Renal cortex interstitium (tissue), 15 donors: ENCODE measurements at places on chromosomes 1 and 21. TPM values are rescaled to one million over a fixed set of nuclear protein-coding genes. Genes with fewer than 3 reads are reported as not detected.

The LRRC3 gene
- 5.8 TPM for polyA plus RNA-seq

GRCh38 chr1:28417926-28418637 lies 48.5 kb downstream of the PHACTR4 start:
- no peak for DNase-seq

- no peak for DNase-seq
Observed at GRCh38 chr1:53359934-53360276, 32.0 kb upstream of the LRP8 start.

The PLXNA2 gene
- polyA plus RNA-seq: 16.1 TPM

The FMO2 gene
- polyA plus RNA-seq: 2.8 TPM

DNA sequence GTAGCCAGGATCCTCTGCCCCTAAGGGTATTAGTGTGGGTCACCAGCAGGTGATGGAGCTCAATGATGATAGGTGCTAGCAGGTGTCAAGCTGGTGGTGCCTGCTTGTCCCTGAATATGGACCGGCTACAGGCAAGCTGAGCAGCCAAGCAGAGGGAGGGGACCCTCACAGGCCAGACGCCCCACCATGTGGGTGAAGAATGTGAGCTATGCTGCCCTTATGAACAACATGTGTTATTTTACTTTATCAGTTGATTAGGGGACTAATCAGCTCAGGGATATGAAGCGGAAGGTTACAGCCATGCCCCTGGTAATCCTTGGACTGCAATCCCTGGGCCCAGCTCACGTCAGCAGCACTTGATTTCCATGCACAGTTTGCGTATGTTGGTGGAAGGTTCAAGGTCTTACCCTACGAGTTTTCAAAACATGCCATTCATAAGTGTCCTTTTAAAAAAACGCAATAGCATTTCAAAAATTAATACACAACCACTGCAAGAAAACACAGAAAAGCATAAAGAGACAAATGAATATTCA lies 106.0 kb downstream of the CDC7 start:
- no peak for DNase-seq

The LPGAT1 gene
- polyA plus RNA-seq: 23.8 TPM

- DNase-seq: no peak
Observed at GRCh38 chr1:77313491-77313890, 31.7 kb downstream of the AK5 start.

- no peak for DNase-seq
Observed at GRCh38 chr1:85320371-85321131, 44.1 kb upstream of the BCL10 start.

- DNase-seq: no peak
Observed at GRCh38 chr1:13766592-13767564, 66.9 kb downstream of the PRDM2 start.

The FCMR gene
- 1.6 TPM for polyA plus RNA-seq

DNA sequence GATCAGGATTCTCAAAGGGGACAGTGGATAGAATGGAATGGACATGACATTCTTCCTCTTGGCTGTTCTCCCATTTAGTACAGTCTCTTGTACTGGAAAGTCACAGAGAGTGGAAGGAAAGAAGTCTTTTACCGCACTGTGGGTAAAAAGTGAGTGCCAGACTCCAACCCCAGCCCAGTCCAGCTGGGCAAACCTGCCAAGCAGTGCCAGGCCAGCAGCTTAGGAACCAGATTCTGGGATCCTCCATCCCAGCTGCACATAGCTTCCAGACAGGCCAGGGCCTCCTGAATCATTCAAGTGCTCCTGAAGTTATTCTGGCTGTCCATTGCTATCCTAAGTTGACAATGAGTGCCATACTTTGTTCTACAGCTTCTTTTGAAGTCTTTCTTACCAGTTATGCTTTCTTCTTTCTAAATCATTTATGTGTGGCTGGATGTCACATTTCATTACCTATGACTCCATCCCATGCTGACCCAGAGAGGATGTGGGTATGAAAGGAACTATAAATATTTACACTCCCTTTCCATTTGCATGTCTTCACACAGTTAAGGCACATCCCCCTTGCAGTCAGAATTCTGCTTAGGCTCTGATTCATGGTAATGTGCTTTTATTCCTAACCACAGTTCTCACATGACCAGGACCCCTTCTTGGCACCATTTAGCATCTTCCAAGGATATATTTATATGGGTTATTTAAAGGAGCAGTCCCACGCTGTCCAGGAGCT lies 88.9 kb downstream of the AK5 start:
- no peak for DNase-seq

DNA sequence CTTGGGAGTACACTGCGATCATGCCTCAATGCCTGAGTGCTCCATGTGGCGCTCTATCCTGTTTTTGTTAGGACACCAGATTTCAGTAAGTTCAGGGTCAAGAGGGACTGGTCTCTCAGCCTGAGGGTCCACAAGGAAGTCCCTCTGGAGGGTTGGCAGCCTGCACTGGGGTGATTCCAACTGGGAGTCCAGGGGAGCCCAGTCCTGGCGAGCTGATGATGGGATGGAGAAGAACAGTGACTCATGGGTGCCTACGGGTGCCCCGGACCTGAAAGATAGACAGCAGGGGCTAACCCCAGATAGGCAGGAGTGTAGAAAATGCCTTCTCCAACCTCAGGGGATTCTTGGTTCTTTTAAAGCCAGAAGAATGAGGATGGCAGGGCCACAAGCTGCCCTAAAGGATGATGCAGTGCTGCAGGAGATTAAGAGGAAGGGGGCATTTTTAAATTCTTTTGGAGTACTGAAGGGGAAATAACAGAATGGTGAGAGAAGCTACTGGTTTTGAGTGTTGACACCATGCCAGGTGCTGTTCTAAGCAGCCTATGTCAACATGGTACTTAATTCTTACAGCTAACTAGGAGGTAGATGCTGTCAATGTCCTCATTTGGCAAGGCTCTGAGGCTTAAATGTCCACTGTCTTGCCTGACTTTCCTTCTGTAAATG lies 68.4 kb upstream of the TLR5 start:
- DNase-seq: no peak

The BSND gene
- 3.6 TPM for polyA plus RNA-seq

The SYNJ1 gene
- 14.3 TPM for polyA plus RNA-seq

- no peak for DNase-seq
Observed at GRCh38 chr1:150141452-150141851, 8.3 kb upstream of the PLEKHO1 start.

The C1orf74 gene
- polyA plus RNA-seq: 3.8 TPM

- DNase-seq: no peak
Observed at GRCh38 chr1:24101796-24102586, 9.9 kb downstream of the MYOM3 start.

The ATP1A2 gene
- 4.9 TPM for polyA plus RNA-seq

DNA sequence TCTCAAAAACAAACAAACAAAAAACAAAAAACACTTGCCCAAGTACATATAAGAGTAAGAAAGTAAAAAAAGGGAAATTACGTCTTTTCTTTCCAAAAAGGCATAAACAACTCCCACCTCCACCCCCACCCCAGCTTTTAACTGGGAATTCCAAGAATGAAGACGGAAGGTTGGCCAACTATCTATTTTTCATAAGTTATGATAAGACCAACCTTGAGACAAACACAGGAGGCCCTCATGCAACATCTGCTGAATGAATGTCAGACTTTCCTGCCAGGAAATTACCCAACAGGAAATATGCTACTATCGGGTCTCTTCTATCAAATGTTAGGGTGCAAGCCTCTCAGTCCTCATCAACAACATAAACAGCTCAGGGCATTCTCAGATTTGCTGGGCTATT lies 1.9 kb downstream of the BSDC1 start:
- no peak for DNase-seq

- DNase-seq: no peak
Observed at GRCh38 chr1:205837382-205837970, 12.5 kb downstream of the PM20D1 start.
